ENCODE measurements at places on chromosomes 13 and 19.

DNA sequence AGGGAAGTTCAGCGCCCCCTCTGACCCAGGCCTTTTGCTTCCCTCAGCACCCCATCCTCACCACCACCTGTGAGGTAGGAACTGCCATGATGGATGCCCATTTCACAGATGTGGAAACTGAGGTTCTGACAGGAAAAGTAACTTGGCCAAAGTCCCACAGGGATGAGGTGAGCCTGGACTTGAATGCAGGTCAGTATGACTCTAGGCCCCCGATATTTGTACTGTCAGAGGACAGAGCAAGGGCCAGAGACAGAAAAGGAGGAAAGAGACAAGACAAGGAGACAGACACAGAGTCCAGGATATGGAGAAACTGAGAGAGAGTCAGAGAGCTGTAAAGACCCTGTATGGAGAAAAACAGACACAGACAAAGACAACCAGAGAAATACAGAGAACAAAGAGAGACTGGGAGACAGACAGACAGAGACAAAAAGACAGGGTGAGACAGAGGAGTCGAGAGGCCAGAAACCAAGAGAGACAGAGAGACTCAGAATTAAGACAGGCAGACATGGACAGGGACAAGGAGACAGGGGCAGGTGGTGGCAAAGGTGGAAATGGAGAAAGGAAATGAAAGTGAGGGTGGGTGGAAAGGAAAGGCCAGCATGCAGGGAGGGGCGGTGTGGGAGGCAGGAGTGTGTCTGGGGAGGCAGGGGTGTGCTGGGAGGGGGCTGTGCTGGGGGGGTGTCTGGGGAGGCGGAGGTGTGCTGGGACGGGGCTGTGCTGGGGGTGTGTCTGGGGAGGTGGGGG, 5.0 kb downstream of the ERFL start:
- no peak for DNase-seq

- no peak for DNase-seq
Measured at GRCh38 chr13:42102961-42103865, 54.8 kb downstream of the DGKH start.

DNA sequence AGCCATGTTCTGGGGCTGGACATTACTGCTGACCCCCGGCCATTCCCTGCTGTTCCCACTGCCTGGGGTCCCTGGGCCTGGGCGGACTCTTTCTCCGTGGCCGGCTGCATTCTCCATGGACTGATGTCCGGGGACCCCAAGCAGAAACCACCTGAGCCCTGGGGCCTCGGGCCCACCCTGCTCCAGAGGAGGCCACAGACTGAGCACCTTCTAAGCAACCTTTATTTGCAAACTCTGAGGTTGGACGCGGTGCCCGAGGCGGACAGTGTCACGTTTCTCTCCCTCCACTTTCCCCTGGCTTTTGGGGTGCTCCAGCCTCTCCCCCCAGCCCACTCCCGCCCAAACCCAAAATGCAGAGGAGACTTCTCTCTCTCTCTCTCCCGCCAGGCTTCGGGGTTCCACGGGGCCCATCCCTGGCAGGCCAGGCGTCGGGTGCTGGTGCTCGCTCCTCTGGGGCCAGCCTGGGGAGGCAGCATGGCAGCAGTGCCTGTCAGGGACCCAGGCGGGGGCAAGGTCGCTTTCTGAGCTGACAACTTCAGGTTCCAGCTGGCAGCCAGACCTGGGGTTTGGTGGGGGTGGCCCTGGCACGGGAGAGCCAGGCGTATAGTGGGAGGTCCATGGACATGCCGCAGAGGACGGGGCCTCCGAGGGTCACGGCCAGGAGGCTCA, 2.3 kb upstream of the C19orf25 start:
- no peak for DNase-seq

GRCh38 chr19:5228932-5229777, 111.5 kb downstream of the PTPRS start:
- no peak for DNase-seq

DNA sequence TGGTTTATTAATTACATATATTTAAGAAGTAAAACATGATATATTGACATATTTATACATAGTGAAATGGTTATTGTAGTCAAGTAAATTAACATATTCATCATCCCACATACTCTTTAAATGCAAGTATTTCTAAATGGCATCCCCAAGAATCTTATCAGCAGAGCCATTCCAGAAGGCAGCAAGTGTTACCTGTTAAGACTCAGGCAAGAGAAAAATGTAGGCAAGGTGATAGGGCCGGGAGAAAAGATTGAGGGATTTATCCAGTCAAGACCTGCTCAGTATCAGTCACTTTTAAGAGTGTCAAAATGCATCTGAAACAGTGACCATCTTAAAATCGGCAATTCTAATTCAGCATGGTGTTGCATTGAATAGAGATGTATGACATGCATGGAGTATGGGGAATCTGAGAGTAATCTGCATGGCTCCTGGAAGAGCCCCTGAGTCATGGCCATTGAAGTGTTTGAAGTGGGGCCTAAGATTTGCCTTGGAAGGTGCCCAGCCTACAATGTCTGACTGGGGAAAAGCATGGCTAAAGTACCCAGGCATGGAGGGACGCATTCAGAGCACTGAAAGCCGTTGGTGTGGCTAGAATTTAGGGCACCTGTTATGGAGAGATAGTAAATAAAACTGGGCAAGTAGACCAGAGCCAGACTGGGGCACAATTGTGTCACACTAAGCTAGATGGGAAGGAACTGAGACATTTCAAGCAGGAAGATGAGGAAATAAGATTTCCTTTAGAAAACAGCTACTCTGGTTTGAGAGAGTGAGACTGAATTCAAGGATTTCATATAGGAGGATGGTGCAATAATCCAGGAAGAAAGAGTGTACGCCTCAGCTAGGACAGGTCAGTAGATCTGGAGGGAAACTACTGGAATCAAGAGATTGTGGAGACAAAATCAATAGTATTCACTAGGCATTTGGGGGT, 25.0 kb upstream of the C1QTNF9B start:
- DNase-seq: no peak

DNA sequence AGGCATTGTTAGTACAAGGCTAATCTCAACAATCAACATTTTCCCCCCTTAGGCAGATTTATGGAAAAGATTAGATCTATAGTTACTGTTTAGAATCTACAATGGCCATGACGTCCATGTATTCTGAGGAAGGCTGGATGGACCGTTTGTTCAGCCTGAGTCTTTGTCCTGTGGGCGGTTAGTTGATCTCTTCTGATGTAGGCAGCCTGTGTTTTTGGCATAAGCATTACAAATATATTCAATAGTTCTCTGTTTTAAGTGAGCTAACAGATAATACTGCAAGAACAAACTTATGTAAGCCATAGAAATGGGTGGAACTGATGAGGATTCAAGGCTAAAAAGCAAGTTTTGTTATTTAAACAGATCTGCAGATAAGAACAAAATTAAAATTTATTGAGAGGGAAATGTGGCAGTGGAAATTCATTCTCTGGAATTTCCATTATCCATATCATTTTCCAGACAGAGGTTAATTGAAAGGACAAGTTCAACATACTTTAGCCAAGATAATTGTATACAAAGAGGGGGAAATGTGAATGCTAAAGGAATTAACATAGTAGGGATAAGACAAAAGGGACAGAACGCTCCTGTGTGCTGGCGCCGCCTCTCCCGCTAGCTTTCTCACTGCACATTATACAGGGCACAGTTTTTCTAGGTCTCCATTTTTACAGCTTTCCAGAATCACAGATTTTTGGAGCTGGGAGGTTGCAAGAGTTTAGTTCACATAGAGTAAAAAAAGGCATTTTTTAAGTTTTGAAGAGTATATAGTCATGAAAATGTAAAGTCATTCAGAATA, 48.6 kb downstream of the FAM124A start:
- peak; percentile 3 for DNase-seq
